SK-N-SH treated with all-trans-retinoic acid at 6 μM for 48 hours (cell line): ENCODE measurements at places on chromosomes 6 and 20.
A peak's percentile ranks its signal among the peaks of the same experiment; 100 is the strongest.

- no peak for ATAC-seq
Measured at GRCh38 chr6:41199552-41200246, 1.2 kb downstream of the TREML2 start.

DNA sequence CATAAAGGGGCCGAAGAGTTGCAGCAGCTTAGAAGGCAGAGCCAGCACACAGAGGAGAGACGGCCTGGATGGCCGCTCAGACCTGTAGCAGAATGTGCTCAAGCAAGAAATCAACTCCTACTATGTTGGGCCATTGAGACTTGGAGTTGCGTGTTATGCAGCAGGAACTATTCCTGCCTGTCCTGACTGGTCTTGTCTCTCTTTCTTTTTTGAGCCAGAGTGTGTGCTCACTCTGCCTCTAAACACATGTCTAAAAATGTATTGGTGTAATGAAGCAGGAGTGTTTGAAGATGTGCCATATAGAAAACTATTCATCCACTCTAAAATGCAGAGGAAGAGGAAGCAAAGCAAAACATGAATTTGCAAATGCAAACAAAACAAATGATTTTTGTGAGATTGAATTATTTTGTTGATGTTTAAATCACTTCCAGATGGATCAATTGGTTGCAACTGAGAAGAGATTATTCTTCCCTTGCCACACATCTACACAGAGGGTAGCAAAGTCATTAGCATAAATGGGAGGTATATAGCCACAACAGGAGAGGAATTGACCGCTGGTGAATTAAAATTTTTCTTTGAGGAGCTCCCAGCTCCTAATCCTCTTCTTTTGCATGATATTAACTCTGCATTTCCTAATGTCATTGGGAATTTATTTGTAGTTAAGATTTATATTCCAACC lies 20.4 kb upstream of the SYNJ2 start:
- ATAC-seq, result no peak

DNA sequence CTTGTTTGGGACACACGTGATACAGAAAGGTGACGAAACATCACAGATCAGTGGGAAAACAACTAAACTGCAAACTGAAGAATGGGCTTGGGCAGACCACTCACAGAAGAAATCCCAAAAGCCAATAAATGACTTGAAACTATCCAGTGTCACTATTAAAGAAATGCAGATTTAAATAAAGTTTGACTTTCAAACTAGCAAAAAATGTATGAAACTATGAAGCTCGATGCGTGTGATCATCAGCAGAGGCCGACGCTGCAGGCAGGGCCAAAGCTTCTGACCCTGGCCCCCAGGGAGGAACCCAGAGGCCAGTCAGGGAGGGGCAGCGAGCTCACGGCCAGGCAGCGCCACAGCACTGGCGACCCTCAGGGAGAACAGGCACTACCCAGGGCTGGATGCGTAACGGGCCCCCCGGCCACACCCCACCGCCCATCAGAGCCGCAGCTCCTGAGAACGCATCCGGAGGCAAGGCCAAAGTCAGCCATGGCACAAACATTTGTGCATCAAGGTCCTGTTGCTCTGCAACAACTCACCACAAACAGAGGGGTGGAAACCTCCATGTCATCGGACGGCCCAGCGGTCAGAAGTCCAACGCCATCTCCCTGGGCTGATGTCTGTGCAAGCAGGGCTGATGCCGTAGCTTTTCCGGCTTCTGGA lies 94.1 kb downstream of the YTHDF1 start:
- no peak for ATAC-seq

GRCh38 chr6:158358450-158359077 lies 46.3 kb downstream of the TULP4 start:
- no peak for ATAC-seq

DNA sequence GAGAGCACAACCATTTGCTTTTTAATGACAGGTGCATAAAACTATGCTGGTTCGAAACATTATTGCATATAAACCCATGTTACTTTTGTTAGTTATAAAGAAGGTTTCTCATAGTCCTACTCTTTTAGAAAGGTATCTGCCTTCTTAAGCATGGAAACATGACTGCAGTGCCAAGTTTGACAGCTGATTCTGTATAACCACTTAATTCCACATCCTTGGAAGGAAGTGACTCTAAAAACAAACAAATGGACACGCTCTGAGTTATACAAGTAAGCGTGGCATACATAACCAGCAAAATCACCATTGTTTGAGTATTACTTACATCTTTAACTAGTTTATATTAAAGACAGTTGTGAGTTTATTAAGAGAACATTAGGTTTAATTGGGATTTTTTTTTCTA lies 125.0 kb upstream of the HDGFL1 start:
- ATAC-seq, result no peak

DNA sequence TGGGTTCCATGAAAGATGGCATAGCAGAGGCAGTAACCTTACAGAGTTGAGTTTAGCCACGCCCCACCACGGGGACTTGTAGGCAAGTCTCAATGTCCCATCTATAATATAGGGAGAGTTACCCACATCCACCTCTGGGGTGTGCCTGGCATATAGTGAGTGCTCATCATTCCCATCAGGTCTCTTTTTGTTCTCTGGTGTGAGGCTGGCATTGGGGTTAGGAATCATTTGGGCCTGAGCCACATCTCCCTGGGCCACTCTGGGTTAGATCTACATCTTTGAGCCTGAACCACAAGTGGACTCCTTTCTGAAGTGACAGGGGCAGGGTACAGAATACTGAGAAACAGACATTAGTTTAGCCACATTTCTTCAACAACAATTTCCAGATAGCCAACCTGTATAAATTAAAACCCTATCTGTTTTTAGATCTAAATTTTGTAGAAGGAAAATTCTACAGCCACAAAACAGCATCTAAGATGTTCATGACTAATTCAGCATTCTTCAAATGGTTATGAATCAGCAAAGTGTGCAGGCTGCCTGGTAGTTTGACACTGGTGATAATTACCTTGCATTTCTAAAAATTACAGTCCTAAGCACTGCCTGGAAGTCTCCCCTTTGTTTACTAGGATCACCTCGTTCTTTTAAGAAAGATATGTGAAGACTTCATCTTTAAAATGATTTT lies 20.1 kb downstream of the RNF24 start:
- ATAC-seq, result peak; percentile 76

- no peak for ATAC-seq
Measured at GRCh38 chr6:48067886-48068277, 43.1 kb downstream of the PTCHD4 start.

DNA sequence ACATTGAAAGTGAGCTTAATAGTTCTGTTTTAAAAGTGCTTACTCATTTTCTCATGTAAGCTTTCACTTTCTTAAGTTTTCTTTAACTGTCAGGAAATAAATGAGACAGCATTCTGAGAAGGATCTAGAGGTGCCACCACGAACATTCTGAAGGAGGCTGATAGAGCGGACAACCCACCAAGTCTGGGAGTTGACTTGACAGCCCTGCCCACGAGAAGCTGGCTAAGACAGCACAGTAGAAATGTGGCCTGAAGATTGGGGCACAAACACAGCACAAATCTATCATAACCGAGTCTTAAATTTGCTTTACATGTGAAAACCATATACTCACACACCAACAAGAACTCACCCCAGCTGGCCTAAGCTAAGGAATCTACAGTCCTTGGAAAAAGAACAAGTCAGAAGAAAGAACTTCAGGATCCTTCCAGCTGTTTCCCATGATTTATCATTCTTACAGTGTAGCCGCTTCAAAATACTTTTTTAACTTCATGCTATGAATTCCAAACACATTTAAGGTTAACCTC lies 144.2 kb upstream of the TNFAIP3 start:
- ATAC-seq, result no peak

DNA sequence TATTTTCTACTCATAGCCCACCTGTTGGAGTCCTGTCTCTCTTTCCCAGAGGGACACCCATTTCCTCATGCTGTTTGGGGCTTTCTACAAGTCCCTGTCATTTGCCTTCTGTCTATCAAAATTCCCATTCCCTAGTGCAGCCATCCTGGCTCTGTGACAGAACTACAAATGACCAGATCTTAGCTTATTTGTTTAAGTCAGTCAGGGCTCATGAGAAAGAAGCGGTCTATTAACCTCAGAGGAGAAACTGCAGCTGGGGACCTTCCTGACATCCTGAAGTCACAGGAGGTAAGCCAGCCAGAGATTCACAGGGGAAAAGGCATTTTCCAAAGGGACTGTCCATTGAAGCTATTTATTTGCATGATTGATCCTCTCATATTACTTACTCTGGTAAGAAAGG lies 1.7 kb upstream of the COL9A1 start:
- no peak for ATAC-seq

GRCh38 chr6:5121479-5121878 lies 36.3 kb downstream of the PPP1R3G start:
- ATAC-seq, result no peak

DNA sequence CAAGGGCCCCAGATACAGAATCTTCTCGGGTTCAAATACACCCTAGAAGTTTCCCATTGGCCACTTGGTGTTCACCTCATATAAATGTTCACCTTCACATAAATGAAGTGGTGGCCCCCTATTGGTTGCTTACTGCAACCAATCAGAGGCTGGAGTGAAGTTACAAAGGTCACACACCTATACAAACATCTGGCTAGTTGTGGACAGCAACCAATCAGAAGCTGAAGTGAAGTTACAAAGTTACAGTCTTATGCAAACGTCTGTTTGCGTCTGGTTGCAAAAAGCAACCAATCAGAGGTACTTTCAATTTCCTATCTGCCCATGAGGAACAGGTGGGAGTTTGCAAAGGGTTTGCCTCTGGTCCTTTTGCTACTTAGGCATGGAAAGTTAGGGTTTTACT lies 206.5 kb upstream of the BMP2 start:
- no peak for ATAC-seq

GRCh38 chr20:17622851-17623508 lies 53.1 kb downstream of the DSTN start:
- no peak for ATAC-seq

DNA sequence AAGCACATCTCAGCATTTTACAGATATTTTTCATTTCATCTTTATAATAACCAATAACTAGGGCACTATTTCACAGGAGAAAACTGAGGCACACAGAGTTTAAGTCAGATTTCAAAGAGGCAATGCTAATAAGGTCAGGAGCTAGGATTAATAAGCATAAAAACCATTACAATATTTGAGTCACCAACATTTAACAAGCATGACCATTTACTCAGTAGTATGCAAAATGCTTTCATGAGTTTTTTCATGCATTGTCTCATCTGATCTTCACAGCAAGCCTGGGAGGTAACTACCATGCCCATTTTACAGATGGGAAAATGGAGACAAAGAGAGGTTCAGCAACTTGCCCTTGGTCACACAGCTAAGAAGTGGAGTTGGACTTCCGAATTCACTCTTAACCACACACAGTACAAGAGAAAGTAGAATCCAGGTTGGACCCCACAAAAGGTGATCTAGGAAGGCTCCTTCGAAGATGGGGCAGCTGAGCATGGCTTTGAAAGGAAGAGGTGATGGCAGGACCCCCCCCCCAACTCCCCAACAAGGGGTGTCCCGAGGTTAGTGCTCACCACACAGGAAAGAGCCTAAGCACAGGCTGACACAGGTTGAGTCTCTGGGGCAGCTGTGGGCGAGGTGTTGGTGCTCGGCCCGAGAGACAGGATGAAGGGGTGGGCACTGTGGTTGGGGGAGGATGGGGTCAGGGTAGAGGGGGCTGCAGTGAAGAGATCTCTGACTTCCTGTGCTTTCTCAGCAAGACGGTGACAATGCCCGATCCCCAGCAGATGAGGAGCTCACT lies 108.8 kb downstream of the PREX1 start:
- no peak for ATAC-seq

GRCh38 chr6:152529369-152529768 lies 107.8 kb downstream of the SYNE1 start:
- peak; percentile 47 for ATAC-seq

DNA sequence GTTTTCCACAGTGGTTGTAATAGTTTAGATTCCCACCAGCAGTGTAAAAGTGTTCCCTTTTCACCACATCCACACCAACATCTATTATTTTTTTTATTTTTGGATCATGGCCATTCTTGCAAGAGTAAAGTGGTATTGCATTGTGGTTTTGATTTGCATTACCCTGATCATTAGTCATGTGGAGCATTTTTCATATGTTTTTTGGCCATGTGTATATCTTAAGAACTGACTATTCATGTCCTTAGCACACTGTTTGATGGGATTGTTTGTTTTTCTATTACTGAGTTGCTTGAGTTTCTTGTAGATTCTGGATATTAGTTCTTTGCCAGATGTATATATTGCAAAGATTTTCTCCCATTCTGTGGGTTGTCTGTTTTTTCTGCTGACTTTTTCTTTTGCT lies 820.1 kb downstream of the TENT5A start:
- no peak for ATAC-seq

DNA sequence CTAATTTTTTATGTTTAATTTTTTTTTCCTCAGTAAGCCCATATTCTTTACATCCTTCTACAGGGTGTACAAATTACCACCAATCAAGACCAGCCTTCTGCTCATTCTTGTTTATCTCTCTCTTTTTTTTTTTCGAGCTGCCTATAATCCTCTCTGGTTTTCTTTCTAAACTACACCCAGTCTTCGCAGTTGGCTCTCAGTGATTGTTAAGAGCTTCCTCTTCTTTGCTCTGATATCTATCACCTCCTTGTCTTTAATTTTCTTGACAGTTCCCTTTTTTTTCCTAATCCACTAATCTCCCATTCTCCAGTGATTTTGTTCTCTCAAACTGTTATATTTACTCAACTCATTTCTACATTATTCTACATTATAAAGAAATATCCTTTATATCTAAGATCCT lies 38.5 kb upstream of the PTPRK start:
- peak; percentile 71 for ATAC-seq

GRCh38 chr6:96899019-96899418 lies 1.3 kb upstream of the NDUFAF4 start:
- peak; percentile 53 for ATAC-seq

GRCh38 chr6:146106532-146106931 lies 77.7 kb downstream of the GRM1 start:
- ATAC-seq, result no peak

DNA sequence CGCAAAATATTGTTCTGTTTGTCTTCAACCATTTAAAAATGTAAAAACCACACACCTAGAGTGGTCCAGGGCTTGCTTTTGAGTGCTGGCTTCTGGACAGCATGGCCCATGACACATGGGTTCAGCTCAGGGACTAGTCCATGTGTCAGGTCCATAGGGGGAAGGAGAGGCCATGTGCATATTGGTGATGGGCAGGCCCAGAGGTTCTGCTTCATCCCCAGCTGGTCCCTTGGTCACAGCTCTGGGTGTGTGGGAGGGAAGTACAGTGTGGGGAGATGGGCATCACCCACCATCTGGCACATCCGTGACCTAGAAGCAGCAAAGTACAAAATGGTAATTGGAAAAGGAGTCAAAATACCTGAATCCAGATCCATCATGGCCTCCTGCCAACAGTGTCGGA lies 50.7 kb downstream of the STK35 start:
- peak; percentile 9; the same call in 2 of the 3 replicates for ATAC-seq
